Fibroblast of upper back skin (primary cell): ENCODE measurements at places on chromosomes 13 and 19.

- no peak for DNase-seq
Measured at GRCh38 chr19:39641773-39642172, 13.9 kb upstream of the LGALS16 start.

DNA sequence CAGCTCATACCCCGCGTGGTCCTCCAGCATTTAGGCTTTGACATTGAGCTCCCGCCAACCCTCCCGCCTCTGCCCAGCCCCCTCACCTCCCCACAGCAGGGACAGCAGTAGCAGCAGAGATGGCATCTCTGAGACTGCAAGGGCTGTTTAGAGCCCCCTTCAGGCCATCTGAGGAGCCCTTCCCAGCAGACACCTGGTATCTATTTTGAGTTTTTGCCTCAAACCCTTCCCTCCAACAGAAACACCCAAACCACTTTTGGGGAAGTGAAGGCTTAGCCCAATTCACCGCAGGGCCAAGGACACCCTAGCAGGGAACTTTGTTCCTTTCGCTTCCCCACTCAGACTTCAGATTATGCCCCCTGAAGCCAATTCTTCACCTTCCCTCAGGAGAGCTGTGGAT lies 6.3 kb upstream of the ZNF175 start:
- no peak for DNase-seq

GRCh38 chr19:33368074-33368864 lies 5.2 kb upstream of the CEBPG start:
- no peak for DNase-seq

DNA sequence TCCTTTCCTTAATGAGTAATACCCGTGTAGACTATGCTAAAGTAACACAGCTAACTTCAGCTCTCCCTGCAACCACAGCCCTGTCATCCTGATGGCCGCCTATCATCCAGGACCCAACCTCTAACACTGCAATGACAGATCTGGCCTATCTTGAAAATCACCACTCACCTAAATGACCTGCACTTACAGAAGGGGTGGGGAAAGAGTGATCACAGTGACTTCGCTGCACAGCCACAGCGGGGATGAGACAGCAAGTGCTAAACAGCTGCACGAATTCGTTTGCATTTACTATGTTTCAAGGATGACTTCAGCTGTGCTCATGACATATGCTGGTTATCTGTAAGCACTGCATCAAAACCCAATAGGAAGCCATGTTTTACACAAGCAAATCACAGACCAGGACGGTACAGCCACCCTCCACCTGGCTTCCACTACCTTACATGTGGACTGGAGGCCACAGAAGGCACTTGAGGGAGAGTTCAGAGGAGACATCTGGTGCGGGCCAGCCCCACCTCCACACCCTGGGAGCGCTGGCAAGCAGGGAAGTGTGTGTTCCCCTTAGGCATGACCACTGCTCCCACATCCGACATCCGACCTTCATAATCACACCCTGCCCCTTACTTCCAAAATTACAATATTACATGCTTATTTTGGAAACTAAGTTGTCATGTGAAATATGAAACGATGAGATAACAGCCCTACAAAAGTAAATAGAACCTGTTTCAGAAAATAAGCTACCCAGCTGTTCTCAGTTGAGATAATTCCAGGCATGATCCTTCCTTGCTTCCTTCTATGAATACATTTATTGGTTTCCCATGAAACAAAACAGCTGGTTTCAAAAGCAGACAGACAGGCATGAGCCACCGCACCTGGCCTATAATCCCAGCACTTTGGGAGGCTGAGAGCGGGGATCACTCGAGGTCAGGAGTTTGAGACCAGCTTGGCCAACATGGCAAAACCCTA lies 95.7 kb downstream of the STK24 start:
- DNase-seq, result no peak

DNA sequence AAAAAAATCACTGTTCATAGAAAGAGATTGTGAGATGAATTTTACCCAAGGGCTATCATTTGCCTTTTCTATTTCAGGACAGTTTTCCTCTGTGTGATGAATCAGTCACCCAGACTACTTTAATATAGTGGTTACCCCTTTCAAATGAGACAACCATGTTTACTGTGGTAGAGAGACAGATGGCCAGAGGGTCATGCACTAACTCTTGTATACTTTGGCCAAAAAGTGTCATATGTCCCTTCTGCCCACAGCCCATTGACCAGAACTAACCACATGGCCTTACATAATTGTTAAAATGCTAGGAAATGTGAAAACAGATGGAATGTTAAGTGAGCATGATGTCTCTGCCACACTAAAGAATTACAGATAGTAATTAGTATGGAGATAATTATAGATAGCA lies 498.7 kb downstream of the DACH1 start:
- no peak for DNase-seq

GRCh38 chr19:48970923-48971395 lies 5.8 kb downstream of the FTL start:
- DNase-seq, result peak; percentile 74

GRCh38 chr13:110838867-110839538 lies 75.9 kb downstream of the ANKRD10 start:
- no peak for DNase-seq
